Activated T-helper 1 cell treated with anti-CD3 and anti-CD28 coated beads, Interleukin-12 subunit alpha, Interleukin-12 subunit beta, Interleukin-2, Interleukin-4 antibody, amounts not matched to agents 30 ng/mL and 10 ng/mL and 1 ng/mL, durations not matched to agents 14 hours and 24 hours and 36 hours (primary cell): ENCODE measurements at places on chromosomes 16 and 17. TPM values are rescaled to one million over a fixed set of nuclear protein-coding genes. Genes with fewer than 3 reads are reported as not detected.

The CA4 gene
- total RNA-seq = not detected in 2 replicates

The SMPD3 gene
- total RNA-seq = 0.49 and 0.61 TPM in 2 replicates

The KCNG4 gene
- not detected in 2 replicates for total RNA-seq

The KRTAP4-5 gene
- not detected in 2 replicates for total RNA-seq

The C17orf107 gene
- 1.3 and 1.8 TPM in 2 replicates for total RNA-seq

The PRAC1 gene
- total RNA-seq = not detected in 2 replicates

The ARL5C gene
- total RNA-seq = not detected in 2 replicates

The ARL16 gene
- total RNA-seq = 37.6 and 40.0 TPM in 2 replicates

The PLEKHG4 gene
- total RNA-seq = 39.6 and 42.3 TPM in 2 replicates

The CAPNS2 gene
- not detected in 2 replicates for total RNA-seq

The TOP2A gene
- total RNA-seq = 161 and 174 TPM in 2 replicates

The SSTR5 gene
- total RNA-seq = not detected in 2 replicates

The SETD1A gene
- total RNA-seq = 34.0 and 38.8 TPM in 2 replicates

The CASKIN2 gene
- 0.88 and 2.0 TPM in 2 replicates for total RNA-seq

The ANKRD40CL gene
- total RNA-seq = not detected in 2 replicates

The HSPB9 gene
- 0.10 TPM in 1 of 2 replicates, not detected in the other for total RNA-seq

The COPZ2 gene
- total RNA-seq = 3.4 and 5.8 TPM in 2 replicates

The MPP2 gene
- total RNA-seq = 0.91 and 1.4 TPM in 2 replicates

The DNAH3 gene
- total RNA-seq = 0.02 TPM in 1 of 2 replicates, not detected in the other

The CSH1 gene
- total RNA-seq = not detected in 2 replicates

The C16orf92 gene
- not detected in 2 replicates for total RNA-seq

The PPM1E gene
- 0.03 TPM in 1 of 2 replicates, not detected in the other for total RNA-seq

The NR1D1 gene
- total RNA-seq = 8.7 and 9.6 TPM in 2 replicates

The TMEM235 gene
- total RNA-seq = not detected in 2 replicates

The SARM1 gene
- total RNA-seq = 40.7 and 45.6 TPM in 2 replicates
